ENCODE measurements at places on chromosomes 6 and 20.
A peak's percentile ranks its signal among the peaks of the same experiment; 100 is the strongest.

GRCh38 chr20:9110365-9110764, 41.5 kb downstream of the PLCB4 start:
- DNase-seq = no peak

DNA sequence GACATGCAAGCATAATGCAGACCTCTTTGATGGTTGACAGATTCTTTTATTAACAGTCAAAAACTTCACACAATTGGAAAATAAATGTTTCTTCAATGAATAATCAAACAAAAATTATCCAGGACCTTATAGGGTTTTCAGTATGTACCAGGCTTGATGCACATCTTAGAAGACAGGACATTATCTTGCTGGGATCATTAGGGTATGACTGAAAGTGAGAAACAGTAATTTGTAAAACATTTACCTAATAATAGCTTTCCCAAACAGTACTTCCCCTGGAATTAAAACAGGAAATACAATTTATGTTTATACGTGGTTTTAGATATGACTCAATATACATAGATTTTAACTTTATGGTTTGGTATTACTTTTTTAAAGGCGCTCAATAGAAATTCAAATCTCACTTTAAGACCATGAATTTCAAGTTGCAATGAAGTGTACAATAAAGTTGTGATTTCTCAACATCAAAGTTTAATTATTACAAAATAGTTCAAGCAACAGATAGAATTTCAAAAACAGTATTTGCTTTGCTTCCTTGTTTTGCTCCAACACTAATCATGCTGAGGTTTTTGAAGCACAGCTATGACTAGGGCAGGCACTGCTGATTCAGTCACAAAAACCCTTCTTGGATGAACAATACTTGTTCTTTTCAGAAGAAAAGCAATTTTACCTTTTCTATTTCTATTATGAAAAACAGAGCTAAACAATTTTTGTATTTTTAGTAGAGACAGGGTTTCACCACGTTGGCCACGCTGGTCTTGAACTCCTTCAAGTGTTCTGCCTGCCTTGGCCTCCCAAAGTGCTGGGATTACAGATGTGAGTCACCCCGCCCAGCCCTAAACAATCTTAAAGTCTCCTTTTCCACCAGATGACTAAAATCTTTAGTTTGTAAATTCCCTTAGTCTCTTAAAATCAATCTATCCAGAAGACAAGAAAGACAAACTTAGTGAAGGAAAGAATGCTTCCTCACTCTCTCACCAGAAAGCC, 13.7 kb downstream of the SOD2 start:
- DNase-seq = no peak

DNA sequence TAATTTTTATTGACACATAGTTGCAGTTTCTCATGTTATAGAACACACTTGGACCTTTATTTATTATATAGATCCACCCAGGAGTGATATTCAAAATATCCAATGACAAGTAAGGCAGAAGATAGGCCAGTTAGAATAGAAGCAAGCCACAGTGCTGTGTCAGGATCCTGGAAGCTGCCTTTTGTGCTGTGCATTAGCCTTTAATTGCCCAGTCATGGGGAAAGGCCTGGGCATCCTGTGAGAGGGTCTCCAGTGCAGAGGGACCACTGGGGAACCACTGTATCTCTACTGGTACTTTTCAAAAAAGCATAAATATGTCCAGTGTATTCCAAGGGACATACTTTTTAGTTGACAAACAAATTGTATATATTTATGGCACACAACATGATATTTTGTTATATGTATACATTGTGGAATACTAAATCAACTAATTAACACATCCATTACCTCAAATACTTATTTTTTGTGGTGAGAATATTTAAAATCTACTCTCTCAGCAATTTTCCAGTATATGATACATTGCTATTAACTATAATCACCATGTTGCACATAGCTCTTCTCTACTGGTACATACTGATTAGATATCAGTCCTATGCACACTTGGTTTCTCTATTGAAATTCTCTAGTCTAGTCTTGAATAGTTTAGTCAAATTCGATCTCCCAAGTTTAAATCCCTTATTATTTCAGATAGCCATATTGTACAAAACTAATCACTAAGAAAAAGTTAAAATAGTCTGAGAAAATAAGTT, 59.5 kb downstream of the CDC40 start:
- no peak for DNase-seq

GRCh38 chr6:110712238-110712637, 103.0 kb downstream of the CDK19 start:
- no peak for DNase-seq

DNA sequence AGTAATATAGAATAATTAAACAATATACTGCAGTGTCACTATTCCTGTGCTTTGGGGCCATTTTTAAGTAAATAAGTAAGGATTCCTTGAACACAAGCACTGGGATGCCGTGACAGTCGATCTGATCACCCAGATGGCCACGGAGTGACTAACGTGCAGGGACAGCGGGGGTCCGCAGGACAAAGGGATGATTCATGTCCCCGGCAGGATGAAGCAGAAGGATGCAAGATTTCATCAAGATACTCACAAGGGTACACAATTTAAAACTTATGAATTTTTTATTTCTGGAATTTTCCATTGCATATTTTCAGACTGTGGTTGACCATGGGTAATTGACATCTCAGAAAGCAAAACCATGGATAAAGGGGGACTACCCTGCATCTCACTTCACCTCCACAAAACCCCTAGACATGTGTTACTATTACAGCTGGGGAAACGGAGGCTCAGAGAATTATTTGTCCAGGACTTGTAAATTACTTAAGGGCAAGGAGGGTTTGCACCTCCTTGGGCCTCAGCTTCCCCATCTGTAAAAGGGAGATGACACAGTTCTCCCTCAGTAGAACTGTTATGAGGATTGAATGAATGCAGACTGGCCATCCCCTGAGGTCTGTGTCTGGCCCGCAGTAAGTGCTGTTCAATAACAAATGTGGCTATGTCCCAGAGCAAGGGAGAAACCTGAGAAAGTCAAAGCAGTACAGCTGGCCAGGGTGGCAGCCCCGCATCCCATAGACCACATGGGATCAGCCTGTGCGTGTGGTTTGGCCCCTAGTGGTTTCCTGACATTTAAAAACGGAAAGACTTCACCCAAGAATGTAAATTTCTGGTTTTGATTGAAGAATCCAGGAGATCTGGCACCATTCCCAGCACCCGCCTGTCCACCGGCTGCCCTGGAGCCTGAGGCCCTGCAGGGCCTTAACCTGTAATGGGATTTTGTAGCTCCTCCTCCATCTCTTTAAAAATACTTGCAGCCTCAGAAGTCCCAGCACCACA, 235.5 kb downstream of the BMP7 start:
- DNase-seq = no peak

- no peak for DNase-seq
Measured at GRCh38 chr6:1257778-1258177, 54.1 kb upstream of the FOXQ1 start.

DNA sequence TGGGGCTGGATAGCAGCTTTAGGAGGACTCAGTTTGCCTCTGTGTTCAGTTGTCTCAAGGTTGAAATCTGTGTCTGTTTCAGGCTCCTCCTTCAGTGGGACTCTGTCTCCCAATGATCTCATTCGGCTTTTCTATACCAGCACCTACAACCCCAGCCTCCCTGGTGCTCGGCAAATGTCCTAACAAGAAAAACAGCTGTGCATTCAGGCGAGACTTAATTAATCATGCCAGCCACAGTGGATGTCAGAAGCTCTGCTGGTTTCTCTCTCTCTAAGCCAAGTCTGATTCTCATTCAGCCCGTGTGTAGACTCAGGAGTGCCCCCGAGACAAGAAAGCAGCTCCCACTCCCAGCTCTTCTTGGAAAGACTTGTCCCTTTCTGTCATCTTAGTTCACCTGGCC, 46.8 kb downstream of the SUN5 start:
- no peak for DNase-seq

DNA sequence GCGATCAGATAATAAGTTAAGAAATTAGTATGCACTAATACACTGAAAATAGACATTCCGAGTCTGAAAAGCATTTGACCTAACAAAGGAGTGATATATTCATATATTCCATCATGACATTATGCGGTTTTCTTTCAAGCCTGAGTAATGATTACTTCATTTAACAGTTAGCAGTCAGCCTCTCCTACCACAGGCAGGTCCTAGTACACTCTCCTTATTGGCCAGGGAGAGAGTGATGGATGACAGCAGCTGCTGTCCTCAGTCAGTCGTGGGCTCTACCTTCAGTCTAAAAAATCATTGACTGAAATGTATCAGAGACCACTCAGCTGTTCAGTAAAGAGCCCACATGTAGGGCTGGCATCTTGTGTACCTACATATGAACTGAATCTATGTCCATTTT, 33.2 kb upstream of the VGLL2 start:
- DNase-seq = no peak

GRCh38 chr6:63998991-63999390, 363.4 kb downstream of the PHF3 start:
- DNase-seq = no peak

DNA sequence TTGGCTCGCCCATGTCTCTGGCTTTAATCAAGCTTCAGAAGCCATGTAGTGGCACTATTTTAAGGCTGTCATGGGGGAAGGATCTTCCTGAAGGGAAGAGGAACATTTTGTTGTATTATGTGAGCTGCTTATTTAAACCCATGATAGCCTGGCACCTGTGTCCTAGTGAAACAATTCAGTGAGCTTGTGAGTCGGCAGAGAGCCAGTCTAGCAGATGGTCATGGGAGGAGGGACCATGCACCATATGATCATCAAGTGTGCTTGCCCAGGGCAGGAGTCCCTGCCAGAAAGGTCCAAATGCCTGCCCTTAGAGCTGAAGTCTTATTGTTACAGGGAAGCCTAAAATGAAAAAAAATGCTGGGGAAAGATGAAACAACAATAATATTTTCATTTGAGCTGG, 132.9 kb downstream of the PRDM13 start:
- DNase-seq = no peak

DNA sequence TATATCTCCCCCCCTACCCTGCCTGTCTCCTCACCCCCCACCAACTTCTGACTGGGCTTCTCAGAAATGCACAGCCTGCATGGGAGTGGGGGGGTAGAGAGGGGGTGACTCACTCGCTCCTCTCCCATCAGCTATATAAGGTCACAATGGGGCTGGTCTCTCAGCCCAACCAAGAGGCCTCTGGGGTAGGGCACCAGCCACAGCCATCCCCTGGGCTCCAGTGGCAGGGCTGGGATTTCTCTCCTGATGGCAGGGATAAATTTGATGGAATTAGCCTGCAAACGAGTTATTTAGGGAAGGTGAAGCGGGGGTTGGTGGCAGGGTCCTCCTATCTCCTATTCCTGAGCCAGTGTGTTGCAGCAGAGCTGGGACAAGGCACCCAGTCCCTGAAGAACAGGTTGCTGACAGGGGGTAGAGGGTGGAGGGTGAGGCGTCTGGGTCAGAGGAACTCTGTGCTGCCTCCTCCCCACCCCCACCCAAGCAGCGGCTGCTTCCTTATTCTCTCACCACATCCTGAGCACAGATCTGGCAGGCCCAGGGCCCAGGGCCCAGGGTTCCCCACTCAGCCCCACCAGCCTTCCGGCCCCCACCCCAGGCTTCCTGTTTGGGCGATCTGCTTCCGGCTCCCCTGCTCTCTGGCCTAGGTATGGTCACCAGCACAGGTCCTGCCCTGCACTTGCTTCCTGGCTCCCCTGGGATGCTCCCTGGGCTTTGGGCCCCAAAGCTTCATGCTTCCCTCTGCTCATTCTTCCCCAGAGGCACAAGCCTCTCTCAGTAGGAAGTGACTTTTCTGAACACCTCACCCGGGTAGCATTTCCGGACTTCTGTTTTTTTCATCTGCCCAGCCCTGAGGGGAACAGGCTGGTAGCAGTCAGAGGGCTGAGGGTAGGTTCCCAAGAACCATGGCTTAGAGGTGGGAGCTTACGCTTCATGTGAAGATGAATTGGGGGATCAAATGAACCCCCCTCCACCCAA, 4.0 kb downstream of the PPP1R18 start:
- DNase-seq = peak; percentile 59

DNA sequence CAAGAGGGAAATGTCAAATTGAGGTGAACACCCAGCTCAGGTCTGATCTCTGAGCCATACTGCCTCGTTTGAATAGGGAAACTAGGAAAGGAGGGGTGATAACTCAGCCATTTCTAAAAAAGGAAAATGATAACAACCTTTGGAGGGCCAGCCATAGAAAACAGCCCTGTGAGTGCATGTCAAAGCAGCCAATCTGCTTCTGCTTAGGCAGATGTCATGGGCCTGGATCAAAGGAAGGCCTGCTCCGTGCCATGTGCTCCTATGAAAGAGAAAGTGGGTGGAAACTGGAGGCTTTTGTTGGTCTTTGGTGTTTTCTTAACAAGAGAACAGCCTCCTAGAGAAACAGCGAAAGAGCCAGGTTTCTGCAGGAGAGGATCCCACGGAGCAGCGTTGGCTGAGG, 428.0 kb downstream of the DHX35 start:
- no peak for DNase-seq

All from head of caudate nucleus (tissue), 42 donors.